ENCODE measurements at places on chromosomes 16 and 17.

- no peak for DNase-seq
Measured at GRCh38 chr16:62664566-62664965, 628.3 kb upstream of the CDH8 start.

GRCh38 chr17:21039839-21040575 lies 2.8 kb downstream of the USP22 start:
- no peak for DNase-seq

DNA sequence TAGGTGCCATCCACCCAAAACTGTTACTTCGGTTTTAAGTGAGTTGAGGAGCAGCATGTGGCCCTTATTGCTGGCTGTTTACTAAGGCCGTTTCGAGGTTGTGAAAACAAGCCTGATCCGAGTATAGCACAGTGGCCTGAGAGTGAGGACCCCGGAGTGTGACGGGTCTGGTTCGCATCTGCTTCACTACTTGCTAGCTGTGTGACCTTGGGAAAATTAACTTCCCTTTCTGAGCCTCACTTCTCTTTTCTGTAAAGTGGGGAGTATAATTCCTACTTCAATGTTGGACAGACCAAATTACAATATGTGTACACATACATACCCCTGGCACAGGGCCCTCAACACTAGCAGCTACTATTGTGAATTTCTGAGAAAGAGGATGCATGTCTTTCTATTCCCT lies 11.7 kb upstream of the HEATR6 start:
- no peak for DNase-seq

DNA sequence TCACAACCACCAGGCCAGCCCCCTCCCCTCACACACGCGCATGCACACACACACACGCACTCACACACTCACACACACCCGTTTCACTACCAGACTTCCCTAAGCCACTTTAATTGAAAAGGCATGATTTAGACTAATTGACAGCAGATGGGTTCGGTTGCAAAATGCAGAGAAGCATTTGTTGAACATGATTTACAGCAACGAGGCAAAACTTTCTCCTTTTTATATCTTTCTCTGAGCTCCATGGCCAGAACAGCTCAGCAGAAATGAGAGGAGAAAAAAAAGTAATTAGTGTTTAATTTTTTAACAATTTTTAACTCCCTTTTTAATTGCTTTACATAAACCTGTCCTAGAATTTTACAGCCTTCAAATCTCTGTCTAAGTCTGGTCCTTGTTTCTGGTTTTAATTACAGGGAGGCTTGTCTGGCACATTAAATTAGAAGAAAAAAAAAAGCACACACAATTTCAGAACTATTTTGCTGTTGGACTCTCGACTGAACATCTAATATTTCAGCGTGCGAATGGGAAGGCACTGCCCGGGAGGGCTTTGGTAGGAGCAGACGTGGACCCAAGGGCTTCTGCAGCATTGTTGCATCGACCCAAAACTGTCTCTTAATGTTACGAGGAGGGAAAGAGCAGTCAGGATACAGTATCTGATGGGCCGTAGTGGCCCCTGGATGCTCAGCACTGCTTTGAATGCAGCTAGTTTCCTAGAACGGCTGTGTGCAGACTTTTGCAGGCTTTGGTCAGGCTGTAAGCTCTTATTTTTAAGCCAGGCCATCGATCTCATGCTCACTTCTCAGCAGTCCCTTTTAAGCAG lies 255.9 kb downstream of the SOX9 start:
- DNase-seq, result no peak

GRCh38 chr17:9527788-9528187 lies 47.8 kb downstream of the STX8 start:
- no peak for DNase-seq

DNA sequence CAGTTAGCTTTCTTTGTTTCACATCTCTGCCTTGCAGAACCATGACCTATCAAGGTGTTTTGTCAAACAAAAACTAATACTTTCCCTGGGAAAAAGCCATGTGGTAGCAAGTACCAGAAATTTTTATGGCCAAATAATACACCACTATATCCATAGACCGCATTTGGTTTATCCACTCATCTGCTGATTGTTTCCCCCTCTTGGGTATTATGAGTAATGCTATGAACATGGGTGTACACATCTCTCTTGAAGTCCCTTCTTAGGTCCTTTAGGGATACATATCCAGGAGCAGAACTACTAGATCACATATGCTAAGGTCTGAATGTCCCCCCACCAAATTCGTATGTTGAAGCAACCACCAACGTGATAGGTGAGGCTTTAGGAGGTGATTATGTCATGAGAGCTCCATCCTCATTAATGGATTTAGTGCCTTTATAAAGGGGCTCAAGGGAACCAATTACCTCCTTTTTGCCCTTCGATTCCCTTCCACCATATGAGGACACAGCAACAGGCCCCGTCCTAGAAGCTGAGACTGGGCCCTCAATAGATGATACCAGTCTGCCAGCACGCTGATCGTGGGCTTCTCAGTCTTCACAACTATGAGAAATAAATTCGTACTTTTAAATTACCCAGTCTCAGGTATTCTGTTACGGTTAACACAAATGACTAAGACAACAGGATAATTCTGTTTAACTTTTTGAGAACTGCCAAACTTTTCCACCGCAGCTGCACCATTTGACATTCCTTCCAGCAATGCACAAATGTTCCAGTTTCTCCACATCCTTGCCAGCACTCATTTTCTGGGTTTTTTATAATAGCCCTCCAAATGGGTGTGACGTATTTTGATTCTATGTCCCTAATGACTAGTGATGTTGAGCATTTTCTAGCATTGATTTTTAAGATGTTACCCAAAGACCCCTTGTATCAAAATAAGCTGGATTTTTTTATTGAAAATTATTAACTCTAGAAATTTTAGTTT lies 30.0 kb downstream of the SIAH1 start:
- no peak for DNase-seq

- no peak for DNase-seq
Measured at GRCh38 chr17:76076146-76076764, 1.7 kb downstream of the GALR2 start.

DNA sequence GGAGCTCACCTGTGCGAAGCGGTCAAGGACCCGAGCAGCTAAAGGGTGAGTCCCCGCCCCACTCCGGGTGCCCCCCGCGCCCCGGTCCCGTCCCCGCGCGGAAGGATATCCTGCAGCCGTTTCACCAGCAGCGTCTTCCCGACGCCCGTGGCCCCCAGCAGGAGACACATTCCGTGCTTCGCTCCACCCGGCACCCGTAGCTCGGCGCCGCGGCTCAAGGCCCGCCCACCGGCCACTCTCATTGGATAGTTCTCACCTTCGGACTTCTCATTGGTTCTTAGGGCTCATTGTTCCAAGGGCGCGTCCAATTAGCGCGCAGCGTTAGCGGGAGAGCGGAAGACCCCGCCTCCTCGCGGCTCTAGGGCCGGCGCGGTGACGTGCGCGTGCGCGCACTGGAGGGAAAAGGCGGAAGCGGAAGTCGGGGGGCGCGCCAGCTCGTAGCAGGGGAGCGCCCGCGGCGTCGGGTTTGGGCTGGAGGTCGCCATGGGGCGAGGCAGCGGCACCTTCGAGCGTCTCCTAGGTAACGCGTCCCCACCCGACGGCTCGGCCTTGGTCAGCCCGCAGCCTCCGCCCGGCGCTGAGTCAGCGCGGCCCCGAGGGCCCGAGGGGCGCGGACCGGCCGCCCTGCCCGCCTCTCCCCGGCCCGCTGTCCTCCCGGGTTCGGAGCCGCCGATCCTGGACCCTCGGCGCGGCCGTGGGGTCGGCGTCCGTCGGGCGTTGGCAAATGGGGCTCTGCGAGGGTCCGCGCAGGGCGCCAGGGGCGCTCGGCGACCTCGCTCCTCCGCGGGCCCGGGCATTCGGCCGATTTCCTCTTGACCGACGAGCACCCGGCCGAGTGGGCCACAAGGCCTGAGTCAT lies at the start of the genes ARL16 and HGS:
Gene ARL16 (minus strand): TSS at position 214 of the 858 bp plus-strand sequence. CDS start 44 bp downstream, at position 170.
Gene HGS (plus strand): TSS at position 428 of the 858 bp plus-strand sequence. CDS start 56 bp downstream, at position 484.
- peak; percentile 96 for DNase-seq

- no peak for DNase-seq
Measured at GRCh38 chr17:74742153-74742515, 5.1 kb downstream of the RAB37 start.

DNA sequence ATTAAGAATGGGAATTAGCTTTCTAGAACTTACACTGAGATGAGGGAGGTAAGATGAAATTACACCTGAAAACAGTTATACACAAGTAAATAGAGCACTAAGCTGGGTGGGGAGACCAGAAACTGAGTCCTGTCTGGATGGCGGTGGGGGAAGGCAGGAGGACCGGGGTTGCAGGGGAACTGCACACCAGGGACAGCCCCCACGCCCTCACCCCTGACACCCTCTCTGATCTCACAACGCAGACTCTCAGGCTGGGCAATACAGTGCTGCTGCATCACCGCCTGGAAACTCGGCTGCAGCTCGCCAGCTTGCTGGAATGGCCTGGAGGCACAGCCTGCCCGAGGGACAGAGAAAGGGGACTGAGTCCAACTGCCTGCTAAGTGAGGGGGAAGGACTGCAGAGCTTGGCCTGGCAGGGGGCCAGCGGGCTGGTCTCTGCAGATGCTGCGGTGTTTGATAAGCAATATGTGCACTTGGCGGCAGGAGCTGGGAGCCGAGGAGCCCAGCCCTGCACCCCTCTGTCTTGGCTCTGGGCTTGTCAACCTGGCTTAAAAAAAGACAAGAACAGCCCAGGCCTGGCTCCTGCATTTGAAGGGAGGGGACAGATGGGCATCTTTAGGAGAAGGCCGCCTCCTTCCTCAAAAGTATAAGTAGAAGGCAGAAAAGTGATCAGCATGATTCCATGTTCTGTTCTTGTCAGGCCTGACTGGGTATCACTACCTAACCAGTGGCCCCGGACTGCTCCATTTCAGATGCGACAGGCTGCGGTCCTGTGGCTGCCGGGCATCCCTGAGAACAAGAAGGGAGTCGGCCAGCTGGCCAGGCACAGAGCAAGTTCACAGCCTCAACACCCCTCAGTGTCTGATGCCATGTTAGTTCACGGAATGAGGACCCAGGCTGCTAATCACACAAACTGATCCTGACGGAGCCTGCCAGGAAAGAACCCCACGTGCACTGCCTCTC lies 30.2 kb downstream of the SPHK1 start:
- no peak for DNase-seq

GRCh38 chr17:46171939-46172338 lies 21.3 kb downstream of the KANSL1 start:
- DNase-seq, result no peak

Data from activated CD4-positive, alpha-beta T cell treated with anti-CD3 and anti-CD28 coated beads for 24 hours (primary cell).